Activated CD4-positive, alpha-beta T cell treated with anti-CD3 and anti-CD28 coated beads, Interleukin-2, amount 50 U/mL, for 24 hours (primary cell): ENCODE measurements at places on chromosomes 11 and 22.
A peak's percentile ranks its signal among the peaks of the same experiment; 100 is the strongest.

GRCh38 chr22:42915980-42916765 is 59.1 kb upstream of the ARFGAP3 start:
- no peak for DNase-seq

DNA sequence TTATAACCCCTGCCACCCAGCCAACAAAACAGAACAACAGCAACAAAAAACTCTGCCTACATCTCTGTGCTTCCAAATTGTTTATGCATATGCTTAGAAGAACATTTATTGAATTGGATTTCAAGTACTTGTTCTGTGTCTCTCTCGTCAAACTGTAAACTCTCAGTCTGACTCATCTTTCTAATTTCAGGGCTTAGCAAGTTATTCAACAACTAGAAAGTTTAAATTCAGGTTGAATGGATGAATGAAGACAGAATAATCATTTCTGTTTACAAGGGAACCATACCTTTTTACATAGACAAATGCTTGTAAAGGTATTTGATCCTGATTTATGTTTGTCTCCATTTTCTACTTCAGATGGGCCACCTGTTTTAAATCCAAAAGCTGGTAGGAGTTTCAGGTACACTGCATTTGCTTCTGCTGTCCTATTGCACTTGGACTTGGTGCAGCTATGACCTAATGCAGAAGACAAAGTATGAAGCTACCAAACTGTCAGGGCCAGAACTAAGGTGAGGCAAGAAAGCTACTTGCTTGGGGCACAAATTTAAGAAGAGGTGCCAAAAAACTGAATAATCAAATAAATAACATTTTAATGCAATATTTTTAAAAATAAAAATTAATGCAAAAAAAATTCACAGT is 1.6 kb upstream of the FBXO3 start:
- DNase-seq, result no peak

GRCh38 chr11:99316776-99317520 is 296.2 kb downstream of the CNTN5 start:
- DNase-seq, result no peak

DNA sequence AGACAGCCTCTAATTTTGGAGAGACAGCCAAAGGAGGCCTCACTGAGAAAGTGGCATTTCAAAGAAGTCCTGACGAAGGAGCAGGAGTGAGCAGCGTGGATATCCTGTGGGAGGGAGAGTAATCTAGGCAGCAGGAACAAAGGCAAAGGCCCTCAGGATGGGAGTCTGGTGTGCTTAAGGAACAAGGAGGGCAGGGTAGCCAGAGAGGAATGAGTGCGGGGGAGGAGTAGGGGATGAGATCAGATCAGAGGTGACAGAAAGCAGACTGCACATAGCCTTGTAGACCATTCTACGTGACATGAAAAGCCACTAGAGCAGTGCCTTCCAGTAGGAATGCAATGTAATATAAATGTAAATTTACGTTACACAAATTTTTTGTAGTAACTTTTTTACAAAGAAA is 5.6 kb downstream of the SLC36A4 start:
- DNase-seq, result no peak

DNA sequence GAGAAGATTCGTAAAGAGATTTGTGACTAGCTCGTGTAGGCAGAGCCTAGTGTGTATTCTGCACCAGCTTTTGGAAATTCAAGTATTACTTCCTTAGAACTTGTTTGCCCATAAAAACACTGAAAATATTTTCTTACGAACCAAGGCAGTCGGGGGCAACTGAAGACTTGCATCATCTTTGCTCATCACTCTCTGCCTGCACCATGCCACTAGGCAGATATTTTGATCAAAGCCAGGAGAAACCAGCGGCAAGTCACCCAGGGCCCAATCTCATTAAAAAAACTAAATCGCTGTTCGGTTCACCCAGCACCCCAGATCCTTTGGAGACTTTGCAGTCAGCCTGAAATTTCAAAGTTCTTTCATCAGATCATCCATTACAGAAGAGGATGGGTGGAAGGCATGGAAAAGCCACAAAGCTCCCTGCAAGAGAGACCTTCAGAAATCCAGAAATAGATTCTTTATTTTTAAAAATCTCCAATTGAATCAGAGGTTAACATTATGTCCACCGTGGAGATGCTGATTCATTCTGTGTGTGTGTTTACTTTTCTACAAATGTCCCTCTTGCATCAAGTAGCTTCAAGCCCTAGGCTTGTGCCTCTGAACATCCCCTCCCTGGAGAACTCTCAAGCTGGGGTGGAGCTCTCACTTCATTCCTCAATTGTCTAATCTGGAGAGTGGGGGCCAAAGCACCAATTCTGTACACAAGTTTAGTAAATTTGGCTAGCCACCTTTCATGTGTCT is 78.4 kb downstream of the ETS1 start:
- no peak for DNase-seq

GRCh38 chr11:332651-333480 is 12.2 kb upstream of the IFITM3 start:
- no peak for DNase-seq

- DNase-seq, result no peak
These were observed 14.4 kb downstream of the KCNJ5 start for GRCh38 chr11:128905345-128906184.

- no peak for DNase-seq
These were observed 450.4 kb downstream of the MIAT start for GRCh38 chr22:27107824-27108223.

DNA sequence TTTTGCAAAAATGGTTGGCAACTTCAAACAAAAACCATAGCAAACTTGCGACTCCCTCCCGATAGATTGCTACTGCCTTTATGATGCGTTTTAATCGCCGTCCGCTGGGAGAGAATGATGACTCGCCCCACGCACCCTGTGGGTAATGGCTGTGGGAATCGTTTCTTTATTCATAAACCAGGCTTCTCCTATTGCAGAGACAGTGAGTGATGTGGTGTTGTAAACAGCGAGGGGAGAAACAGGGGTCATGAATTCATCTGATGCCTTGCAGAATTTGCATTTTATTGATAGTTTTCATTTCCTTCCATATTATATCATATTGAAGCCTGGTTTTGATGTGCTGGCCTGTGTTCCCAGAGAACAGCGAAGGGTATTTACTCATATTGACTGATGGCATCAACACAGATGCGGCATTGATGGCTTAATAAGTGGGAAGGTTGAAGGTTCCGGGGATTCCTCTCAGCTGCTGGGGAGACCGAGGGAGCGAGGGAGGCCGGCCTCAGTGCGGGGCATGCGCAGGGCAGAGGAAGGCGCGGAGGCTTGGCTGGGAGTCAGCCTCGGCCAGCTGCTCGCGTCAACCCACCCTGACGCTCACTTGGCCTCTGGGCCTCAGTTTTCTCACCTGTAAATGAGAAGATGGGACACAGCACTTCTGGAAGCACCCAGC is 41.3 kb downstream of the ARHGAP8 start:
- no peak for DNase-seq

GRCh38 chr22:31148488-31148887 is 8.2 kb upstream of the PLA2G3 start:
- no peak for DNase-seq

GRCh38 chr22:37098976-37099591 is 10.4 kb downstream of the TMPRSS6 start:
- DNase-seq, result no peak

- no peak for DNase-seq
These were observed 14.8 kb downstream of the PIWIL4 start for GRCh38 chr11:94581926-94582325.

GRCh38 chr11:114196997-114197703 is 99.0 kb upstream of the NNMT start:
- no peak for DNase-seq

- DNase-seq, result no peak
These were observed 278.2 kb downstream of the TBC1D22A start for GRCh38 chr22:47040486-47041270.

- no peak for DNase-seq
These were observed 19.7 kb downstream of the SLC37A2 start for GRCh38 chr11:125082611-125083311.

DNA sequence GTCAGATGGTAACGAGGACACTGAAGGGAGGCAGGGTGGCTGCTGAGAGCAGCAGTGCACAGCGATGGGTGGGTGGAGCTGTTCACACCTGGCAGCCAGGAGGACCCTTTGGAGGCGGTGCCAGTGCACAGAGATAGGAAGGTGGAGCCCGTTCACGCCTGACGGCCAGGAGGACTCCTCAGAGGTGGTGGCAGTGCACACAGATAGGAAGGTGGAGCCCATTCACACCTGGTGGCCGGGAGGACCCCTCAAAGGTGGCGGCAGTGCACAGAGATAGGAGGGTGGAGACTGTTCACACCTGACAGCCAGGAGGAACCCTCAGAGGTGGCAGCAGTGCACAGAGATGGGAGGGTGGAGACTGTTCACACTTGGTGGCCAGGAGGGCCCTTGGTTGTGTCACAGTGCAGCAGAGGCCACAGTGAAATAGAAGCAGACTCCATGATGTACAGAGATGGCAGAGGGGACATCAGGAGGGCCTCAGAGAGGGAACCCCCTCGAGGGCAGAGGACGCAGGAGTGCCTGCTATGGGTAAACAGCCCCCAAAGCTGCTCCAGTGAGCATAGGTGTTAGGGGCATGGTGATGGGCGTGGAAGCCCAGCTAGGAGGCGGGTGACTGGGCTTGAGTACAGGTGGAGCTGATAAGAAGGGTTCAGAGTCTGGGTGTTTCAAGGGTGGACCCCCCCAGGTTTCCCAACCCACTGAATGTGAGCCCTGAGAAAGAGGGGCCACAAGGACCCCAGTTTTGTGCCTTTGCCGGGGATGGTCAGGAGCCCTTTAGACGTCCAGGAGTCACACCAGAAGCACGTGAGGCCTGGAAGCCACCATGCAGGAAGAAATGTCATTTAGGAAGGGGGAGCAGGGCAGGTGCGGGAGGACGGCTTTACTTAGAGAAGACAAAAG is 566.7 kb downstream of the BRD1 start:
- DNase-seq, result no peak

GRCh38 chr22:21780259-21780658 is 44.7 kb upstream of the YPEL1 start:
- DNase-seq, result no peak

- DNase-seq, result no peak
These were observed 16.1 kb downstream of the ST3GAL4 start for GRCh38 chr11:126371595-126371994.

- no peak for DNase-seq
These were observed 412.6 kb downstream of the TENM4 start for GRCh38 chr11:79028225-79028624.

GRCh38 chr11:4161305-4161704 is 66.7 kb downstream of the RRM1 start:
- no peak for DNase-seq

- DNase-seq, result no peak
These were observed 7.4 kb upstream of the OR52N4 start for GRCh38 chr11:5746614-5747013.

- no peak for DNase-seq
These were observed 50.0 kb upstream of the CLTCL1 start for GRCh38 chr22:19341500-19341899.

- DNase-seq, result peak; percentile 68
These were observed 13.5 kb upstream of the B4GALNT4 start for GRCh38 chr11:355581-356458.

DNA sequence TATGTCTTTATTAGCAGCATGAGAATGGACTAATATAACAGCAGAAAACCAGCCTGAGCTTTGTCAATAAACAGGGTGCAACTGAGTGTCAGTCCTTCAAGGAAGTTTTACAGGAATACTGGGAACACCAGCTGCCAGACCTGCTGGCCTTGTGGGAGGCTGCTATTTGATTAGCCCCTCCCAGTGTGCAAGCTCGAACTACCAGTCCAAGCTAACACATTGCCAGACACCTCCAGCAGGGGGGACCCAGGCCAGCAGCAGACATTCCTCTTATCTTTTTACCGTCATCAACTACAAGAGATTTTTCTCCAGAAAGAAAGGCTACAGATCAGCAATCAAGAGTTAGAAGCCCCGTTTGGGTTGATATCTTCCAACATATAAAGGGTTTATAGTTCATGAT is 942.8 kb upstream of the TENM4 start:
- no peak for DNase-seq

GRCh38 chr11:75591966-75592365 is 29.9 kb downstream of the SERPINH1 start:
- DNase-seq, result no peak

GRCh38 chr22:48320683-48321451 is 1506.8 kb downstream of the BRD1 start:
- no peak for DNase-seq

DNA sequence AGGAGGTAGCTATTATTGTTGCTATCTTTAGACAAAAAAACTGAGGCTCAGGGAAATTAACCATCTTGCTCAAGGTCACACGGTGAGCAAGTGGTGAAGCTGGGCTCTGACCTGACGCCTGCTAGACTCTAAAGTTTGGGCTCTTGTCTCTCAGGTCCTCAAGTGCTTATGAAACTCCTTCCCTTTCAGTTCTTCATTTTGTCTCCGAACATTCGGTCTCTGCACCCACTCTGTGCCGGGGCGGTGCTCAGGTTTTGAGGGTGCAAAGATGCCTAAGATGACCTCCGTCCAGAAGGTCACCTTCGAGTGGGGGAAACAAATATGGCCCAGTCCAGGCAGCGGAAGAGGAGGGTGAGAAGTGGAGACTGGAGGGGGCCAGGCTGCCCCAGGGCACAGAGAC is 16.0 kb downstream of the OVOL1 start:
- no peak for DNase-seq

GRCh38 chr22:44542561-44543222 is 44.7 kb upstream of the RTL6 start:
- no peak for DNase-seq

DNA sequence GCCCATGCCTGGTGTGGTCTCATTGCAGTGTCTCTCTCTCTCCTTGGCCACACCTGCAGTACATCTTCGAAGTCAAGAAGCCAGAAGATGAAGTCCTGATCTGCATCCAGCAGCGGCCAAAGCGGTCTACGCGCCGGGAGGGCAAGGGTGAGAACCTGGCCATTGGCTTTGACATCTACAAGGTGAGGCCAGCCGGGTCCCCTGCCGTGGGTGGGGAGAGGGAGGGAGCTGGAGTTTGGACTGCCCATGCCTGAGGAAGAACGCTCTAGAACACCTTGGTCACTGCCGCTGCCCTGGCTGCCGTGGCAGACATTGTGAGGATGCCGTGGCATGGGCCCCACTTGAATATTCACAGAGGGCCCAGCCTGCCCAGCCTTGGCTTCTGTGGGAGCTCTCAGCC is 9.1 kb upstream of the MYO7A start:
- no peak for DNase-seq

DNA sequence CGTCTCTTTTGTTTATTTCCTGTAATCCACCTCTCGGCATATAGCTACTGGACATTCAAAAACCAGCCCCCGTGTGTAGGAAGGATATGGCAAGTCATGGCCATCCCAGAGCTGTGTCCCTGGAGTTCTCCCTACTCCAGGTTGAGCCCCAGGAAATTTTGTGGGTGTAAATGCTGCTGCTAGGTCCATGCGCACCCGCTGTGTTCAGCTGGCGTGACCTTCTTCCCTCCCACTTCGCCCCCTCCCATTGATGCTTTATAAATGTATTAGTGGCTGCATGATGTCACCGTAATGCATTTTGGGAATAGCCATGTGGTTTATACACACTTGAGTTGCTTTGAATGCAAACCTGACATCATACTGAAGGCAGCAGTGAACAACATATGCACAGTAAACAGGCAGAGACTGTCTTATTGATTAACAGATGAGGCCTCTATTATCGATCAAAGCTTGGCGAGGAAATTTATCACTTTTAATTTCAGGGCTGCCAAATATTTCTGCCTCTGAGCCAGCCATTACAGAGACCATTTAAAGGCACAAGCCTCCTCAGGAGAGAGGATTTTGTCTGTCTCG is 113.6 kb upstream of the NNMT start:
- DNase-seq, result no peak

- DNase-seq, result no peak
These were observed 606.1 kb downstream of the DLG2 start for GRCh38 chr11:85021058-85021457.
